ENCODE measurements at places on chromosomes 1 and 21. TPM values are rescaled to one million over a fixed set of nuclear protein-coding genes. Genes with fewer than 3 reads are reported as not detected.
A peak's percentile ranks its signal among the peaks of the same experiment; 100 is the strongest.

DNA sequence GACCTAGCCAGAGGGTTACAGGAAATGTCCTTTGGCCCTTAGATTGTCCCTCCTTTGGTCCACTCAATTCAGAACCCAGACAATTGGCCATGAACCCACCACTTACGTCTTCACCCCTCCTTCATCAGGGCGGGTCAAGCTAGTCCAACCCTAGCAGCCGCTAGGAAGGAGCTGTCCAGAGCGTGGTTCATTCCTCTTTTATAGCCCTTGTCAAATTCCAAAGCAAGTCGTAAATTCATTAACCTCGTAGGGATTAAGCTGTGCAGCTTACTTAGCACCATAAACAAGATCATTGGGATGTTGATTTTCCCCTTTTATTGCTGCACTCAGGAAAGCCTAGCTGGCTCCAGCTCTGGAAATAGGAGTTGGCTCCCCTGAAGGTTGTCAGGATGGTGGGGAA, 90.1 kb downstream of the TMEM53 start:
- no peak for DNase-seq

- no peak for DNase-seq
These were observed 771 bp upstream of the NTNG1 start for GRCh38 chr1:107139833-107140702.

DNA sequence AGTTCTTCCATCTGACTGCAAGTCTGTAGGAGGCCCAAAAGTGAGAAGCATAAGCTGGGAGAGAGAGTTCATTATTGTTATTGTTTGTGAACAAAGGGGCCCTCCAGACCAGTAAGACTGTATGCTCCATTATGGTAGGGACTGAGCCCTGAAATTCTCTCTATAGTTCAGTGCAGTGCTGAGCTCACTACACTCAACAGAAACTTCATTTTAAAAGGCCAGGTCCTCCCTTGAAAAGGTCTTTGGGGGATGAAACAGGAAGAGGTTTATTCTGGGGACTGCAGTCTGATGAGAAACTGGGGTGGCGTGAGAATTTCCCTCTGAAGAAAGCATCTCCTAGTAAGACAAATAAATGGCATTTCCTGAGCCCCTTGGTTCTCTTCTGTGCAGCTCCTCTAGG, 5.5 kb upstream of the GATAD2B start:
- DNase-seq: no peak

- DNase-seq: no peak
These were observed 100.0 kb downstream of the PLPPR5 start for GRCh38 chr1:98904684-98905083.

- DNase-seq: no peak
These were observed 187.5 kb downstream of the TPR start for GRCh38 chr1:186187601-186188000.

DNA sequence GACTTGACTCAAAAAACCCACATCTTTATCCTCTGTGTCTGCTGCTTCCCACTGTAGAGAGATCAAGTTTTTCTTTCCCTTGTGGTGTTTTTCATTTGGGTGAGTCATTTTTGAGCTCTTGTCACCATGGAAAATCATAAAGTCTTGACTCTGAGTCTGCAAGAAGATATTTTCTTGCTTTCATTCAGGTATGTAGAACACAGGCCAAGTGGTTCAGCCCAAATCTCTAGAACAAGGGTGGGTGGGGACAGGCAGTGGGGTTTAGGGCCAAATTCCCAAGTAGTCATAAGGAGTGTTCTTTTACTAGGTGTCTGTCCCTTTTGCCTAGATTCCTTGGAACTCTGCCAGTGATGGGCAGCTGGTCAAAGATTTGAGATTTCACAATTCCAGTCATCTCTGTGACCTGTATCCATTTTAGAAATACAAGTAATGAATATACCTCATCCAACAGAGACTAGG, 21.5 kb upstream of the ARHGAP29 start:
- no peak for DNase-seq

DNA sequence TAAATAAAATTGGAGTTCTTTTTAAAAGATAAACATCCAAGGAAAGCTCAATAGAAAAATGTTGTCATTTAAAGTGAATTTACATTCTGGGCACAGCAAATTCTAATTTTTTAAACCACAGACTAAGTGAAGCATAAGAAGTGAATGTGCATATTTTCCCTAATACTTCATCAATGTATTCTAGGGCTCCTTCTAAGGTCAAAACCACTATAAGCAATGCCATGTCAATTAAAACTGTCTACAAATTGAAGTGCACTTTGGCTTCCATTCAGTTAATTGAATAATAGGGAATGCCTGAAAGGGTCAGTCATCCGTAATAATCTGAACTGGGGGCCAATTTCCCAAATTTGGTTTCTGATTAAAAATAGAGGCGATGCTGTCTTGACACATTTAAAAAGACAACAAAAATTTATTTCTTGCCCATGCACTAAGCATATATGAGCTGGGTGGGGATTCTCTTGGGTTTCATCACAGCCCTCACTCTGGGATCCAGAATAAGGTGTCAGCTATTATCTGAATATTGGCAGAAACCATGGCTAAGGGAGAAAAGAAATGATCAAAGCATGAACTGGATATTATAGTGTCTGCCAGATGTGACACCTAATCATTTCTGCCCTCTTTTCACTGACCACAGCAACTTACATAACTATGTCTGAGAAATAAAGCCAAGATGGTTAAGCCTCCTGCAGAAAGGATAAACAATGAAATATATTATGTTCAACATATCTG, 660.6 kb upstream of the B3GALT2 start:
- no peak for DNase-seq

- no peak for DNase-seq
These were observed 17.0 kb upstream of the GPR37L1 start for GRCh38 chr1:202105571-202106339.

- no peak for DNase-seq
These were observed 23.2 kb downstream of the EDARADD start for GRCh38 chr1:236417336-236417735.

GRCh38 chr1:226657895-226658545, 81.1 kb downstream of the ITPKB start:
- DNase-seq: no peak

GRCh38 chr1:58249388-58249736, 297.2 kb downstream of the OMA1 start:
- no peak for DNase-seq

GRCh38 chr1:151998611-151999362, 5.1 kb upstream of the S100A10 start:
- no peak for DNase-seq

DNA sequence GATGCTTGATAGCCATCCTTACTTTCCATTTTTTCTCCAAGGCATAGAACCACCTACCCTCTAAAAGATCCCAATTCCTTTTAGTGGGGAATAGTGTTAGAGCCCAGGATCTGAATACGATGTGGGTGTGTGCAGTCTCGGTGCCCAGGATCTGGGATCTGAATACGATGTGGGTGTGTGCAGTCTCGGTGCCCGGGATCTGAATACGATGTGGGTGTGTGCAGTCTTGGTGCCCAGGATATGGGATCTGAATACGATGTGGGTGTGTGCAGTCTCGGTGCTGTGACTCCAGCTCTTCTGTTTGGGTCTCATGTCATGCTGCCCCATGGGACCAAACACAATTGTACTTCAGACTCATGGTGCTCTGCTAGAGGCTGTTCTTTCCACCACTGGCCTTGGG, 265.5 kb downstream of the TRABD2B start:
- DNase-seq: no peak

- peak; percentile 45 for DNase-seq
These were observed 70.9 kb upstream of the ACOT11 start for GRCh38 chr1:54477153-54477561.

GRCh38 chr1:20164694-20165202, 21.1 kb upstream of the UBXN10 start:
- DNase-seq: no peak

DNA sequence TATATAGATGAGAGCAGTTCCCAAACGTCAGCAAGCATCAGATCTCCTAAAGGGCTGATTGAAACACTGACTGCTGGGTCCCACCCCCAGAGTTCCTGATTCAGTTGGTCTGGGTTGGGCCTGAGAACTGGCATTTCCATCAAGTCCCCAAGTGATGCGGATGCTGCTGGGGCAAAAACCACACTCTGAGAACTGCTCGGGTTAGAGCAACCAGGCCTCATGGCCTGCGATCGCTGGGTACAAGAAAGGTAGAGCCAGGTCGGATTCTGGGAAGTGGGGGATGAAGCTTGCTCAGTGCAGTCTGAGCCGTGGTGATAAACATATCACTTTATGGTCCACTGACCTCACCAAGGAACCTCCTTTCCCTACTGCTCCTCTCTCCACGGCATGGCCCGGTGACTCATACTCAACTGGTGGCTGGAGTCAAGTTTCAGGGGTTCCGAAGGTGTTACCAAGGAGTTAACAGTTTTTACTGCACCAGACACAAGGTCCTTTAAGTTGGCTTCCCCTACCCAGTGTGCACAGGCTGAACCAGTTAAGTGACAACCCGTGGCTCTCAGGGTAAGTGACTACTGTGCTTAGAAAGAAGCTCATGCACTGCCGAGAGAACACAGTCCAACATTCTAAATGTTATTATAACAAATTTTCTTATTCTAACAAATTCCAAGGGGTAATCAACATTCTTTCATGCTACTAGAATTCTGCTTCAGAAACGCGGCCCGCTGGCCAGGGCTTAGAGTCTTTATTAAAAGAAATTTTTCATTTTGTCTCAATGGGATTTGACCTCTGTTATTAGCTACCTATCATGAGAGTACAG, 153.5 kb downstream of the TGFBR3 start:
- DNase-seq: no peak

DNA sequence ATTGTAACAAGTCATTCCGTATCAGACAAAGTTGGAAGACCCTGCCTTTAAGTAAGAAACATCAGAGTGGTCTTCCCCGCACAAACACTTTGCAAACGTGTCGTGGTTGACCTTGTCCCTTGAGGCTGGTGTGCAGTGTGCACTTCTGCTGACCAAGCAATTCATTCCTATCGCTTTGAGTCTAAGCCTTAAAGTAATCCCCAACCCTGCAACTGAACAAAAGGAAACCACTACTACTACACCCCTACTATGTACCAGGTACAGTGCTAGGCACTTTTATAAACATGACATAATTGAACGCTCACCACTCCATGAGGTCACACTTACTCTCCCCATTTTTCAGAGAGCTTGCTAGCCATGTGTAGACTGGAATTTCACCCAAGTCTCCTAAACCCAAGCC, 10.6 kb downstream of the ITPKB start:
- no peak for DNase-seq

DNA sequence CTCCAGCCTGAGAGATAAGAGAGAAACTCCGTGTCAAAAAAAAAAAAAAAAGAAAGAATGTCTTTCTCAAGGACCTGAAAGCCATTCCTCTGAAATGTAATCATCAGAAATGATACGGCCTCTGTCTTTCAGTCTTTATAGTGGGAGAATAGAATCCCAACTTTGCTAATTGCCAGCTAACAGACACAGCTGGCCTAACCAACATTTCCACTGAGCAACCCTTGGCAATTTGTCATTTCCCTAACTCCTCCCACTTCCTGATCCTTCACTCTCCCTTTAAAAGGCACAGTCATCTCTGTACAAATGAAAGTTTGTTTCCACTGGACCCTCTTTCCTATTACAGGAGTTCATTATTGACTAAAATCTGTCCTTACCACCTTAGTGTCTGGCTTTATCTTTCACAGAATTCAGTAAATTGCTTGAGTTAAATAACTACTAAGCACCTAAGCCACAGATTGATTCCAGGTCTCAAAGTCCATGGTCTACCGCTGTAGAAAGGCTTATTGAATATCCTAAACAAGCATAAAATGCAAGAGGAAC, 4.3 kb upstream of the CBR1 start:
- no peak for DNase-seq

TSPEAR gene
- not detected for total RNA-seq

SOAT1 gene
- total RNA-seq: 37.2 TPM

SELENBP1 gene
- not detected for total RNA-seq

DONSON gene
- total RNA-seq: 13.5 TPM

GPR52 gene
- total RNA-seq: 1.1 TPM

ZFP69 gene
- total RNA-seq: 1.1 TPM

S100A3 gene
- not detected for total RNA-seq

PLA2G2C gene
- not detected for total RNA-seq

WLS gene
- total RNA-seq: 0.22 TPM

Measured in CD4-positive, alpha-beta T cell (primary cell).